Mucosa of gallbladder (tissue), 1 donor: ENCODE measurements at places on chromosomes 16 and 17. TPM values are rescaled to one million over a fixed set of nuclear protein-coding genes. Genes with fewer than 3 reads are reported as not detected.

The PNMT gene
- total RNA-seq: 1.8 TPM

The CDC6 gene
- total RNA-seq: 6.8 TPM

The KRTAP1-5 gene
- total RNA-seq: not detected

The ERBB2 gene
- 202 TPM for total RNA-seq

The ACSM2A gene
- 0.26 TPM for total RNA-seq

The AGRP gene
- not detected for total RNA-seq

The PLK1 gene
- 4.2 TPM for total RNA-seq

The MAP2K3 gene
- total RNA-seq: 74.0 TPM

The NLRC3 gene
- total RNA-seq: 4.0 TPM

The HOXB13 gene
- 0.12 TPM for total RNA-seq
